Tibial nerve (tissue), 4 donors: ENCODE measurements at places on chromosomes 7 and 10.

DNA sequence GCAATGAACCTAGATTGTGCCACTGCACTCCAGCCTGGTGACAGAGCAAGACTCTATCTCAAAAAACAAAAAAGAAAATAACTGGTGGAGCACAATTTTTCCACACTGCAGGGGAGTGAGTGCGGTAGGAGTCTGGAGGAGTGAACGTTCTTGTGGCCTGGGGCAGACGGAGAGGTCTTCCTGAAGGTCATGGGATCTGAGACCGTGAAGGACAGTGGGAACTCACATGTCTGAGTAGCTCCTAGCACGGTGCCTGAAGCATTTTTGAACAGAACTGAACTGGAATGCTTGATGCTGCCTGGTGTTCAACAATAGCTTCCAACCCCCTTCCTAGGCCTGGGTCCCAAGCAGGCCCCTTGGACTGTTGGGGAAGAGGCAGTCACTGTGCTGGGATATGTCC is 84.3 kb upstream of the PODXL start:
- DNase-seq = no peak

DNA sequence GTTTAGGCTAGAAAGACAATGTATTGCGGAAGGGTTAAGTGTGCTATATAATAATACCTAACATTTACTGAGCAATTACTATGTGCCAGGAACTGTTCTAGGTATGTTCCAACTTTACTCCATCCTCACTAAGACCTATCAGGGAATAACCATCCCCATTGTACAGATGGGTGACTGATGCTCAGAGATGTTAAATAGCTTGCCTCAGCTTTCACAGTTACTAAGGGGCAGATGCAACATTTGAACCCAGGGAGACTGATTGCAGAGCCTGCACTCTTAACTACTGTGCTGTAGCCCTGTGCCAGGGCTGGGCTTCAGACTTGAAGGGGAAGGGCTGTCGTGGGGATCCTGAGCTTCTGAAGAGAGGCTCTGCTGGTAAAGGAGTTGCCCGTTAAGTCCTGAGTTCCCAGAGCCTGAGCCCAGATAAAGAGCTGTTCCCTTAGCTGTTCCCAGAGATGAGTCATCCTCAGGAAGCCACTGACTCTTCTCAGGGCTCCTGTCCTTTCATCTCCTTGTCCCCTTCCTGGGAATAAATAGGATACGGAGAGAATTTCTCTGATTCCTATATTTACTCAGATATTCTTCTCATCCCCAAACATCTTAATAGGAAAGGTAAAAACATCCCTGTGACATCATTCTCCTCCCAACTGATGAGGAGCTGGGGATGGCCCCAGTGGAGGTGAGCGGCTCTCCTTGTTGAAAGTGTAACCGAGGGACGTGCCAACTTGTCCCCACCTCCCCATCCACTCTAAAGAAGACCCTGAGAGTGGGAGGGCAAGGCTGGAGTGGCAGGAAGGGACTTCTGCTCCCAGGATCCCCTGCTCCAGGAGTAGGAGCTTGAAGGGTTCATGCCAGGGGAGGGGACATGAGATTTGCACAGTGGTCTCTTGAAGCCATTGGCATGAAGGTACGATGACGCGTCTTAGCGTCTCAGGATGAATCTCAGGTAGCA is 28.0 kb upstream of the HABP2 start:
- no peak for DNase-seq

DNA sequence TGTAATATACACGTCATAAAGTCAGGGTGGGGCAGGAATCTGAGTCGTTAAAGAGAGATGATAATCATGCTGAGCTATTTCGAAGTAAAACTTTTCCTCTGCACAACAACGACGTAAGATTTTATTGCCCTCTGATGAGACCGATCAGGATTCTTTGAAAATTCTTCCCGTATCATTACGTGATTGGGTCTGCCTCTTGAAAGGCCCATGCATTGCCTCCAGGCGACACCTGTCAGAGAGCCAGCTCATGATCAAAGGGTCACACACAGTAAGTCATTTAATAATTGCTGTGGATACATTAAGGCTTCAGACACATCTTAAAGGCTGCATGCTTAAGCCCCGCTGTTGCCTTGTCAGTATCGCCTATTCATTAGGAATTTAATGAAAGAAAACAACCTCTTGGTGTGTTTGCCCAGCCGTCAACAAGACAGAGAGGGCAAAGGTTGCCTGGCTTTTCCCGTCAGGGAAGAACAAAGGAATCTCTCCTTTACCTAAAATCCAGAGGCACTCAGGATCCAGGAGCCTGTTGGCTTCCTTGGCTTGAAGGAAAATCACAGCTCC is 189.0 kb upstream of the SH2B2 start:
- no peak for DNase-seq

DNA sequence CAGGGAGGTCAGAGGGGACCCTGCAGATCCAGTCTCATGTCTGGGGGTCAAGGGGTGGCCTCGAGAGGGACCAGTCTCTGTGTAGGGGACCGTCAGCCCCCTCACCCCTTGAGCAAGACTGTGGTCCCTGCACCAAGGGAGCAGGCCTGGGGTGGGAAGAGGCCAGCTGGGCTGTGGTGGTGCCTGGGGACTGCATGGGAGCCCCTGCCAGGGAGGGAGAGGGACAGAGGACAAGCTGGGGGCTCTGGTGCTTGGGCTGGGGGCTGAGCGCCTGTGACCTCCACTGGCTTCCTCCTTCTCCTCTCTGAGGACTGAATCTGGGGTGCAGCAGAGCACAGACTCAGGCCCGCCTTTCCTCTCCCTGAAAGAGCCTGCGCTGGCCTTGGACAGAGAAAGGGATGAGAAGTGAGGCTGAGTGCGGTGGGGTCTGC is 771 bp upstream of the PILRB start:
- no peak for DNase-seq

DNA sequence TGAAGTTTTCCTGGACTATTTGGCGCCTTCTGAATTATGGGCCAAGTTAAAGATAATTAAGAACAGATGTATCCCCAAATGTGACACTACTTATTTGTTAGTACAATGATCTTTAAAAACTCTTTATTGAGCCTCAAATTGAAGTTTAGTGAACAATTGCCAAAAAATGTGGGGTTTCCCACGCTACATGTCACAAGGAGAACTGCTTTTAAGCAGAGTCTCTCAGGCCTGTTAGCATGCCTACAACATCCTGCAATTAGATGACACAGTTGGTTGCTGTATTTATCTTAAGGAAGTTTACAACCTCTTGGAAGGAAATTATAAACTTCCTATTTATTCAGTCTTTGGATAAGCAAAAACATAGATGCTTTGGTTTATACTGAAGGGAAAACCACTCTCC is 733.0 kb downstream of the TNS3 start:
- DNase-seq = no peak

- no peak for DNase-seq
Measured at GRCh38 chr7:77651575-77652162, 44.6 kb upstream of the RSBN1L start.

- no peak for DNase-seq
Measured at GRCh38 chr10:70967591-70968587, 79.5 kb upstream of the PCBD1 start.

DNA sequence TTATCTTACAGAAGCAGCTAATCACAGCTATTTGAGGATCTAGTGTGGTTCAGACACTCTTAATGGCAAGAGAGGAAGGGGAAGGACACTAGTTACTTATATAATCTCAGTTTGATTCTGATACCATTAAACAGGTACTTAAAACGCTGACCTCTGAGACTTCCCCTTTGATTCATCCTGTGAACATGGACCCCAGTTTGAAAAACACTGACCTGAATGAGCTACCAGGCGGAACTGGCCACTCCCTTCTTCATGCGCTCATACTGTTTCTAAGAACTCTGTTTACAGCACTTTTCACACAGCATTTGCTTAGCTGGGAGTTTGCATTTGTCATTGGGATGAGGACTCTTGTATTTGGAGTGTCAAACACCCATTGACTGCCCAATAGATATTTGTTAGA is 45.7 kb downstream of the BEND7 start:
- no peak for DNase-seq

- no peak for DNase-seq
Measured at GRCh38 chr7:47765373-47765979, 182.8 kb downstream of the PKD1L1 start.

- DNase-seq = no peak
Measured at GRCh38 chr7:142181211-142181610, 69.7 kb downstream of the MGAM2 start.

DNA sequence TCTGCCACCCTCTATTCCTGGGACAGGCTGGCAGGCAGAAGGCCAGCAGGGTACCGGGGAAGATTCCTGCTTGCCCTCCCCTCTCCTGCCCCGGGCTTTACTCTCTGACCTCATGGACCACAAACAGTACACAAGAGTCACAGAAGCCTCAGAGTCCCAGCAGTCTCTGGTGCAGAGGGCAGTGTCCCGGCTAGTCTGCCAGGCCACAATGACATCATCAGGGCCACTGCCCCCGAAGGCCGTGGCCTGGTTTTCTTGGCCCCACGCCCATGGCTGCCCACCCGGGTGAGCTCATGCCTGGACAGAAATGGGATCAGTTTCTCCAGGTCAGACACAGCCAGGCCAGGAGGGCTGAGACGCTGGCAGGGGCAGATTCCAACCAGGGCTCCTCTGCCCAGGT is 91.9 kb downstream of the MYL10 start:
- DNase-seq = no peak

DNA sequence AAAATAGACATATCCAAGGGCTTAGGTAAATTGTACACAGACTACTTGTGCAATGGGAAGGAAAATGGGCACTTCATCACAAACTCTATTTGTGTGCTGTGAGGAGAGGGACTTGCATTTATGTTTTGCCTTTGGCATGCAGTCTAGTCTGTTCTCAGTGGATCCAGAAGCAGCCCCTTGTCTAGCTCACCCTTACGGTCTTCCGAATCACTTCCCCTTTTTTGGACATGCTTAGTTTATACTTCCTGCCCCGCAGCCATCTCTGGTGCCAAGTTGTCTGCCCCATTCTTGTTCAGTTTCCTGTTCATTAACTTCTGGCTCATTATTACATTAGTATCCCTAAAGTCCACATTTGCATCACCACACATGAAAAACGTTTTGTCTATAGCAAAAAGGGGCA is 161.6 kb downstream of the NRCAM start:
- DNase-seq = no peak

DNA sequence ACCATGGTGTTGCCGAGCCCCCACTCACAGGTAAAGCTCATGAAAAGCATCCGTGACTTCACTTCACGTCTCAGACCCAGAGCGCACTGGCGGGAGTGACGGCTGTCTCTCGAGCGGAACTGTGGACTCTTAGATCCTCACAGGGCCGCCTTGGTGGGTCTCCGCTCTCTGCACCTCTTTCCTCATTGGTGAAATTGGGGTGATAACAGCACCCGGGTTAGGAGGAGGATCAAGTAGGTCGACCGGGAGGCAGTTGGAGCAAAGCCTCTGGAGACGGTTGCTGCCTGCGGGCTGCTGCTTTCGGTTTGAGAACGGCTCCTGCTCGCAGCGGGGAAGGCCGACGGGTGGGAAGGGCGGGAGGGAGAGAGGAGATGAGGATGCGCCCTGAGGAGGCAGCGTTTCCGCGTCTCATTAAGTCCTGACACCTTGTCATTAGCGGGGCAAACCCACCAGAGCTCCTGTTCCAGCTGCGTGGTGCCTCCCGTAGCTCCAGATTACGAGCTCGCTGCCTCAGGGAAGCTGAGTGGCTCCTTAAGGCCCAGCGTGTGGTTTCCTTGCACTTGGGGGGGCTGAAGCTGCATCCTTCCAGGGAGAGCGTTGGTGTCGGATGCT is 51.9 kb upstream of the CFAP46 start:
- DNase-seq = no peak

DNA sequence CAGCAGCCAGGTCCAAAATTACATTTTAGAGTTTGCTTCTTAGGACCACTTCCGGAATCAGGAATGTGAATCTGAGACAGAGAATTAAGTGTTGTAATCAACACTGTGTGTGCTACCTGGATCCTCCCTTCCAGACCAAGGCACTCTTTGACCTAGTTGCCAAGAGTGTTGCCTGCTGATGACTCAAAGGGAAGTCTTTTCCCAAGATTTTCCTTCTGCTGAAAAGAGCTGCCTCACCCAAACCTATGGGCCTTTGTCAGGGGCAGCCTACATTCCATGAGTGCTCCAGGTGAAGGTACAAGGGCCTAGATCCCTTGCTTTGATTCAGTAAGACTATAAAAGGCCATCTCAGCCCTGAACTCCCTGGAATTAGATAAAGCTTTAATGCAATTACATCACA is 712.5 kb upstream of the ANKRD30A start:
- DNase-seq = no peak

GRCh38 chr10:23826421-23826820 is 382.5 kb upstream of the KIAA1217 start:
- DNase-seq = no peak

DNA sequence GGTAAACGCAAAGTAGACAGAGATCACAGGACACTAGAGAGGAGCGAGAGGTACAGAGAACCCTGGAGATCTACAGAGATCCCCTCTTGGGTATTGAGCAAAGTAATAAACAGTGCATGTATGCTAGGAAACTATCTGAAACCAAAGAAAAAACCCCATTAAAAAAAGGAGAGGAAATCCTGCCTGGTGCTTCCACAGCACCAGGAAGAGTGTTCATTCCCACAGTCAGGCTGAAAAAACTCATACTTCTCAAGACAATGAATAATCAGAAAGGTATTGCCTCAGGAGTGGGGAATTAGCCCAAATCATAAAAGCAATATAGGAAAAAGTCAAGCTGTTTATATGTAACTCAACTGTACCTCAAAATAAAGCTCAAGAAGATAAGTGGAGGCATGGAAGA is 59.1 kb downstream of the ANKRD26 start:
- DNase-seq = no peak

DNA sequence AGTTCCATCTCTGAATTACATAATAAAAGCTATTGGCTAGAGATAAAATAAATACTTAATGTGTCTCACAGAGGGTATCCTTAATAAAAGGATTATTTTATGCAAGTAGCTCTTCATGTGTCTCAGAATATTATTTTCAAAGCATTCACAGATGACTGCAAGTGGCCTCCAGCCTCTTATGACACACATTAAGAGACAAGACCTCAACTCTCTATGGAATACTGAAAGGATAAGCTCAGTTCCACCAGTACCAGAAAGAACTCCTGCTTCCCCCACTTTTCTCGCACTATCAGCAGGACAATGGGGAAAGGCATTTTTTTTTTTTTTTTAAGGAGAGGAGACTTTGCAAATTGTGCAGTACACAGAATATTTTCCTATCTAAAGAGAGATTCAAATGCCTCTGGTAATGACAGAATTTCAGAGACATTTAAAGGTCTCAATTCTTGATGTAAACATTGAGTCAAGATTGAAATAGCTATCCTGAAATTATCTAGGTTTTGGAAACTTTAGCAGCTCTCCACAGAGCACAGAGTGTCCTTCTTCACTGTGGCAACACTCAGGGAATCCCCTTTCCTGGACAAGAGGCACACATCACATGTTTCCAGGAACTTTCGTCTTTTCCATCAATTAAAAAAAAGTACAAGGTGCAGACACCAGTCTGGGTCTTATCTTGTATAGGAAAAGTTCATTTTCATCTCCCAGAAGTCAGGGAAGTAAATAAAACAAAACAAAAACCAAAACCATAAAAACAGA is 122.0 kb upstream of the ANK3 start:
- DNase-seq = no peak

GRCh38 chr10:128476845-128477244 is 350.6 kb upstream of the MKI67 start:
- no peak for DNase-seq
